ENCODE measurements at places on chromosomes 16 and 17. TPM values are rescaled to one million over a fixed set of nuclear protein-coding genes. Genes with fewer than 3 reads are reported as not detected.

The CDC6 gene
- 87.9 TPM for total RNA-seq

The ZNF287 gene
- 5.4 TPM for total RNA-seq

The USP43 gene
- 8.6 TPM for total RNA-seq

The KCNJ2 gene
- 1.1 TPM for total RNA-seq

The NXN gene
- 96.8 TPM for total RNA-seq

The AARSD1 gene
- 44.3 TPM for total RNA-seq

- no peak for DNase-seq
These were observed 18.4 kb downstream of the CMTM3 start for GRCh38 chr16:66622863-66623262.

GRCh38 chr17:75647061-75647460, 13.8 kb downstream of the SMIM5 start:
- no peak for DNase-seq

DNA sequence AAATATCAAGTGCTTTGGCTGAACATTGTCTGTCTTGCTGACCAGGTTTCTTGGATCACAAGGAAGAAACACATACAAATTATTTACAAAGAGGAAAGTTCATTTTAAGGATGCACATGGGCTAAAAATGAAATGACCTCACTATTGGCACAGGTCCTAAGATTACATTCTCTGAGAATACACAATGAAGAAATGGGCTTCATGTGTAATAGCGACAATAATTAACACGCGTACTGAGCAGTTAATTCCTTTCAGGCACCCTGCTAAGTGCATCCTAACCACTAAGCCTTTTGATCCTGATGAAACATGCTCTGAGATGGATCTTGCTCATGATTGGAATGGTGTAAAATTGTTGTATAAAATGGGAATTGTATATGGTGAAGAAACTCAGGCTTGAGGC, 429.0 kb downstream of the HS3ST4 start:
- no peak for DNase-seq

GRCh38 chr17:62681939-62682381, 54.5 kb downstream of the MRC2 start:
- no peak for DNase-seq

- no peak for DNase-seq
These were observed 47.9 kb upstream of the ARHGAP17 start for GRCh38 chr16:25063102-25063501.

GRCh38 chr17:77325577-77326075, 184.9 kb downstream of the SEC14L1 start:
- peak; percentile 10 for DNase-seq

GRCh38 chr17:30380643-30381339, 2.1 kb downstream of the CPD start:
- DNase-seq = no peak

DNA sequence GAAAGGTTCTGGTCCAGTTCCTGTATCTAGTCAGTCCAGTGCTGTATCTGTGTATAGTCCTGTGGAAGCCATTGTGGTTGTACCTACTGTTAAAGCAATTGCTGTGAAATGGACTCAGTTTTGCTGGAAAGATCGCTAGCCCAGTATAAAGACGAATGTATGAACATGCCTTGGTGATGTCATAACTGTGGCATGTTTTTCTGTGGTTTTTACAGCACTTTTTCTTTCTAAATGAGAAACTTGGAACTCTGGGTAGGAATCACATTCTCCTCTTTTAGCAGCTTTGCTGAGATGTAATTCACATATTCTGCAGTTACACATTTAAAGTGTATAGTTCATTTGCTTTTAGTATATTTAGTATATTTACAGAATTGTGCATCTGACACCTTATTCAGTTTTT, 58.1 kb downstream of the MAP2K4 start:
- no peak for DNase-seq

GRCh38 chr17:17725752-17726457, 44.6 kb downstream of the RAI1 start:
- no peak for DNase-seq

DNA sequence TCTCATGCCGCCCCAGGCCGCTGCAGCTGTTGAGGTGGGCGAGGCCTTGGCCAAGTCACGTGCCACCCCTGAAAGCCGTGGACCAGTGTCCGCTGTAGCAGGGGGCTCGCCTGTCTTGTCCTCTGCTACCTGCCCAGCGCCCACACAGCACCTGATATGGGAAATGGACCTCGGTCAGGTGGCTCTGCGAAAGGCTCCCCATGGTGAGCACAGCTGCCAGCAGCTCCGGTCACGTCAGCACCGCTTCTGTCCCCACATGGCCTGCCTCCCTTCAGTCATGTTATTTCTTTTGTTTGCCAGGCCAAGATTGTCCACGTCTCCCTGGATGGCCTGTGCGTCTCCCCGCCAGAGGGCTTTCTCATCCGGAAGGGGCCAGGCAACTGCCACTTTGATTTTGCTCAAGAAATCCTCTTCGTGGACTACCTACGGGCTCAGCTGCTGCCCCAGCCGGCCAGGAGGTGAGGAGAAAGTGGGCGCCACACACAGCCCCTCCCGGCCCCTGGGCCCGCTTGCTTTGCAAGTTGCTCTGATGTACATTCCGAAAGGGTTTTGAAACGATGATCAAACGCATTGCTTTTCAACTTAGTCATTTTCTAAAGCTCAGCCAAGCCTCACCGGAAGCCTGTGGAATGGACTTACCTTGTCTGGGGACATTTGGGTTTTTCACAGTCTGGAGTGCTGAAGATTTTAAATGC, 219.8 kb downstream of the KATNIP start:
- no peak for DNase-seq

DNA sequence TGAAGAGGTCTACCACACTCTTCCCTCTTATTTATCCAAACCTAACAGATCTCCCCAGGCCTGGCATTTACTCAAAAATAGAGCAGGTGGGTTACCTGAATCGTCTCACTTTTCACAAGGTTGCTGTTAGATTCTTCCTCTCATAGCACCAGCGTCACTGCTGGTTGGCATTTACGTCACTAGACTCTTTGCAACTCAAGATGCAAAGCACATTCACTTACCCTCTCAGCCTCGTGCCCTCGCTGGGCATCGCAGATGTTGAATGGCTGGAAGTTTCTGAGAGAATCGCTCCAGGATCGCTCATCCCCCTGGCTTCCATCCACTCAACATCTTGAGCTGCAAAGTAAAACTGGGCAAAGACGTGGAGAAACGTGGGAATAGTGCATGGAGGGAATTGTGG, 21.9 kb downstream of the GSG1L start:
- DNase-seq = no peak
